Heart left ventricle (tissue), 16 donors: ENCODE measurements at places on chromosomes 7 and 10. TPM values are rescaled to one million over a fixed set of nuclear protein-coding genes. Genes with fewer than 3 reads are reported as not detected.

DNA sequence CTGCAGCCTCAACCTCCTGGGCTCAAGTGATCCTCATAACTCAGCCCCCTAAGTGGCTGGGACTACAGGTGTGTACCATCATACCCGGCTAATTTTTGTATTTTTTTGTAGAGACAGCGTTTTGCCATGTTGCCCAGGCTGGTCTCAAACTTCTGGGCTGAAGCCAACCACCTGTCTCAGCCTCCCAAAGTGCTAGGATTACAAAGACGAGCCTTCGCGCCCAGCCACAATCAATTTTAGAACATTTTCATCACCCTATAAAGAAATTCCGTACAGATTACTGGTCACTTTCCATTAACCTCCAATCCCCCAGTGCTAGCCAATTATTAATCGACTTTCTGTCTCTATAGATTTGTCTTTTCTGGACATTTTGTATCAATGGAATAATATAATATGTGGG, 32.3 kb upstream of the PALS2 start:
- no peak for DNase-seq
- no peaks in the 10 kb centered on the region for H3K4me1 ChIP-seq
- H3K36me3 ChIP-seq = no peaks in the 10 kb centered on the region
- peaks cover 3% of the 10 kb centered on the region for H3K27me3 ChIP-seq

DNA sequence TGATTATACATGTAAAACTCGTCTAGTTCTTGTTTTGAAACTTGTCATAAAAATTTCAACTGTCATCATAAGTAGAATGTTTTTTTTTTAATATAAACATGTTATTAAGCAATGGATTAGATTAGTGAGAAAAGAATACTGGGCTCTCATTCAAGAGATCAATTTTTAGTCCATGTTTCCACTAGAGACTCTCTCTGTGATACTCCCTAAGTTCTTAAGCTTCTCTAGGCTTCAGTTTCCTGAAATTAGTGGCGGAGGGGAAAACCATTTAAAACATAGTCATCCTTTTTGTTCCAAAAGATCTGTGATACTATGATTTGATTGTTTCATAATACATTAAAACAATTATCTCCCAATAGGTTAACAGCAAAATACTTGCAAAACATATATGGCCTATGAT, 142.2 kb downstream of the AGMO start:
- no peak overlapping the region for H3K27ac ChIP-seq
- H3K27me3 ChIP-seq = no peaks in the 10 kb centered on the region
- DNase-seq = no peak
- no peaks in the 10 kb centered on the region for H3K36me3 ChIP-seq
- H3K4me1 ChIP-seq = no peaks in the 10 kb centered on the region

DNA sequence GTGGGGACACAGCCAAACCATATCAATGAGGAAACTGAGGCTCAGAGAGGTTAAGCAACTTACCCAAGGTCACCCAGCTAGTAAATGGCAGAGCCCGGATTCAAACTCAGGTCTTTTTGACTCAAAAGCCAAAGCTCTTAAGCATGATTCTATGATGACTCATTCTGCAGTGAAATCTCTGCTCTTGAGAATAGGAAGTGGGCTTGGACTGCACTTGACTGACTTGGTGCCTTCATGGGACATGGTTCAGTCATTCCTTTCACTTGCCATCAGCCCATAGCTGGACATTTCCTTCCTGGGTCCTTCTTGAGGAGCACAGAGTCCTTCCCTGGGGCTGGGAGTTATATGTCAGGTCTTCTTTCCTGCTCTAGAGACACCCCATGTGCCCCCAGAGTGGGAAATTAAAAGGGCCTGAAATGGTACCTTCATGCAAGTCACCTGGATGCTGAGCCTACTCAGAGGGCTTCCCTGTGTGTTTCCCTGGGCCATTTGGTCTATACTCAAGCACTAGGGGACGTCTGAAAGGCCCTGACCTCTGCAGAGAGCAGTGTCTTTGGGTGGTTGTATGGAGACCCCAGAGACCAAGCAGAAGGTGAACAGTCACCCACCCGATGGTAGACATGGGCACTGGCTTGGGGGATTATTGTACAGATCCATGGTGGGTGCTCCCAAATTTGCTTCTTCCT, 62.4 kb upstream of the SDK1 start:
- no peaks in the 10 kb centered on the region for H3K36me3 ChIP-seq
- no peak overlapping the region for H3K4me3 ChIP-seq
- no peaks in the 10 kb centered on the region for H3K27me3 ChIP-seq
- no peak overlapping the region for H3K27ac ChIP-seq

DNA sequence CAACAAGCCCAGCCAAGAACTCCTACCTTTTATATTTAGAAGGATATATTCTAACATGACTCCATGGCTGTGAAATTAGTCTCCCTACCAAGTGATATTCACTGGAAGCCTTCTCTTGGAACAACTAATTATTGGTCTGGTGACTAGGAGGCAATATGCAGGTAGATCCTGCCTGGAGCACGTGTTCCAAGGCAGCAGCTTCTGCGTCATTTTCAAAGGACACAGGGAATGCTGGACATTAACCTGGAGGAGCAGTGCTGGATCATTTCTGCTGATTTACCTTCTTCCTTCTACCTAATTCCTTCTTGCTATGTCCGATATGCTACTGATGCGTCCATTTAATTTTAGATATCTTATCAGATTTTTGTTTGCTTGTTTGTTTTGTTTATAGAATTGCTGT, 5.6 kb downstream of the AKR1D1 start:
- DNase-seq = no peak
- no peak overlapping the region for H3K27ac ChIP-seq
- no peaks in the 10 kb centered on the region for H3K4me1 ChIP-seq
- H3K27me3 ChIP-seq = no peaks in the 10 kb centered on the region
- H3K36me3 ChIP-seq = no peaks in the 10 kb centered on the region
- H3K4me3 ChIP-seq = no peak overlapping the region

DNA sequence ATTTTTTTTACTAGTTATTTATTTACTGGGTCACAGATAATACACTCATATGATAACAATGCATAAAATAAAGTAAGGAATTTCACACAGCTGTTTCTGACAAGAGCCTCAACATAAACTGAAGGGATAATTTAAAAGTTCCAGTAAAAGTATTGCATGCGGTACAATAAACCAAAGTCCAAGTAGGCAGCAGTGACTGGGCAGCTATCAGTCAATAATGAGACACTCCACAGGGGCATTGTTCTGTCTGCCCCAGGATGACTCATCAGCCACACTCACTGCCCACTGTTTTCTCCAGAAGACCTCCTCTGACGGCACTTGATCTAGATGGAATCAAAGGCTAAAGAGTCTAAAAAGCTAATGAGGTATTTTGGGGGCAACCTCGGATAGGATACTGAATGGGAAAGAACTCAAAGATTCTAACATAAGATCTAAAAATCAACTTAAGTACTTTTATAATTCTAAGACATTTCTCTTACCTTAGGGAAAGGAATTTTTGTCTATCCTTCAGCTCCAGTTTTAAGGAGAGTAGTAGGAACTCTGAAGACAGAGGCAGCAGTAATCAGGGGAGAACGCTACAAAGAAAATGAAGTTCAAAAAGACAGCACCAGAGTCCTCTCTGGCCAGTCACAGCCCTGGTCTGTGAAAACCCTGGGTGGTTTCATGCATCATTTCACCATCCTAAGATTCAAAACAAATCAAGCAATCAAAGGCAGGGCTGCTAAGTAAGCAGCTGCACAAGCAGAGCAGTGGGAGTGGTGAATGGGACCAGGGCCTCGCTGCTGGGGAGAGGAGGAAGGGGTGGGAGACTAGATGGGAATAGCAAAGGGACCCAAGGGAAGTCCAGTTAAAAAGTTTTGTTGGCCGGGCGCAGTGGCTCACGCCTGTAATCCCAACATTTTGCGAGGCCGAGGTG, 175.1 kb downstream of the AVL9 start:
- DNase-seq = no peak
- peaks cover 8% of the 10 kb centered on the region for H3K4me1 ChIP-seq
- H3K4me3 ChIP-seq = no peak overlapping the region
- H3K36me3 ChIP-seq = peaks cover 3% of the 10 kb centered on the region
- H3K27me3 ChIP-seq = no peaks in the 10 kb centered on the region

DNA sequence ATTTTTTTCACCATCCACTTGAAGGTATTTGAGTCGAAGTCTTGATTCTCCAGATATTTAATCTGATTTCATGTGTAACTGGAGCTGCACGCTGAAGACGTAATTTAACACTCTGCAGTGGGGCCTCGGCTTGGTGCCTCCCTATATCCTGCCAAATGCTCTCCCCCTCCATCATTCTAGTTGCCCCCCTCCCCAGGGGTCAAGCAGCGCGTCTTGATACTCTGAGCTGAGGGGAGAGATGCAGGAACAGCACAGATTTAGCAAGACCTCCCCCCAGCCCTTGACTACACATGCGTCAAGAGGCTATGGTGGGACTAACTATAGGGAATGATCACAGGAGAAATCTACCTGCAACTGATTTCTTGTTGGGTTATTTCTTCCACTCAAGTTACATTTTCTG, 85.8 kb downstream of the PRPF18 start:
- no peaks in the 10 kb centered on the region for H3K4me1 ChIP-seq
- H3K27me3 ChIP-seq = no peaks in the 10 kb centered on the region
- no peak overlapping the region for H3K4me3 ChIP-seq
- peaks cover 87% of the 10 kb centered on the region for H3K36me3 ChIP-seq
- H3K27ac ChIP-seq = no peak overlapping the region
- DNase-seq = no peak

- no peaks in the 10 kb centered on the region for H3K4me1 ChIP-seq
- H3K27ac ChIP-seq = no peak overlapping the region
- no peaks in the 10 kb centered on the region for H3K36me3 ChIP-seq
- no peaks in the 10 kb centered on the region for H3K27me3 ChIP-seq
- no peak for DNase-seq
- no peak overlapping the region for H3K4me3 ChIP-seq
Measured at GRCh38 chr7:37816922-37817590, 31.3 kb upstream of the NME8 start.

GRCh38 chr10:131818510-131819234, 82.1 kb upstream of the PPP2R2D start:
- no peak overlapping the region for H3K4me3 ChIP-seq
- no peak for DNase-seq
- H3K27ac ChIP-seq = no peak overlapping the region
- H3K4me1 ChIP-seq = no peaks in the 10 kb centered on the region
- no peaks in the 10 kb centered on the region for H3K36me3 ChIP-seq
- no peaks in the 10 kb centered on the region for H3K27me3 ChIP-seq

DNA sequence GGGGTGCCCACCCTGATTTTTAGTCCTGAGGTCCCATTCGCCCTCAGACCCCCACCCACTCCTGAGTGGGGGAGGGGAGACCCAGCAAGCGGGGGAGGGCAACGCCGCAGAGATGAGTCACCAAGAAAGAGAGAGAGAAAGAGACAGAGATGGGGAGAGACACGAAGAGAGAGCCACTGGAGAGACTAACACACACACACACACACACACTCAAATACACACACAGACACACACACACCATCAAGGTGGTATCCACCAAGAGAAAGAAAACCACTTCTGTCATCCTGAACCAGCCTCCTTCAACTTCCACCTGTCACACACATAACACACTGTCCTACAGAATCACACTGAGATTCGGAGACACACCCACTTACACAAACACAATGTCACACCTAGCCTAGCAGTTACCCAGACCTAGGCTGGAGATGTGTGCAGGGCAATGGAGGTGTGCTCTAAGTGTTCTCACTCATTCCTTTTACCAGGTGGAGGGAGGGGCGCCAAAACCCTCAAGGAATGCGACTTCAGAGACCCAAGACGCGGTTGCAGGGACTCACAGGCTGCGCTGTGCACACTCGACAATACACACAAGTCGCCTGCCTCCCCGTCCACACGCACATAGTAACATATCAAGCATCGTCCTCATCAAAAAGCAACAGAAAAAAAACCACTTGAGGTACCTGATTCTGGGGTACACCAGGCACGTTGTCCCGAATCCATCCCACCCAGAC, 3.9 kb upstream of the VGF start:
- DNase-seq = no peak
- H3K4me1 ChIP-seq = peaks cover 49% of the 10 kb centered on the region
- no peak overlapping the region for H3K4me3 ChIP-seq
- H3K27me3 ChIP-seq = peaks cover 91% of the 10 kb centered on the region

LRRC18 gene
- total RNA-seq = not detected

LHFPL3 gene
- not detected for total RNA-seq

SFRP4 gene
- total RNA-seq = 0.50 TPM

DHX32 gene
- 26.7 TPM for total RNA-seq

FAM20C gene
- total RNA-seq = 18.9 TPM
